ENCODE measurements at places on chromosomes 3 and 15.

GRCh38 chr15:70867911-70868467 is 14.0 kb upstream of the LARP6 start:
- DNase-seq: no peak

GRCh38 chr15:91225741-91226140 is 125.7 kb downstream of the SV2B start:
- DNase-seq: no peak

DNA sequence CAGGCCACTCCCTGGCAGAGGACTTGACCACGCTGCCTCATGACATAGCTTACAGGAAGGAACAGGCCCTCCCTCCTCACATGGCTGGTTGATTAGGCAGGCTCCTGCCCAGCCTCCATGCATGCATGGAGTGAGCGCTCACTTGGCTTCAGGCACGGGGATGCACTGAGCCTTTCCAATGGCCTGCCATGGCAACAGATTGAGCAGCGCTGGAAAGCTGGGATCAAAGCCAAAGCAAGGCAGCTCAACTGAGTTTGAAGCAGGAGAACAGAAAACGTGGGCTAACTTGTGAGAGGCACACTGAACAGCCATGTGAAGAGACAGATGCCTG is 5.9 kb upstream of the GRAMD2A start:
- no peak for DNase-seq

DNA sequence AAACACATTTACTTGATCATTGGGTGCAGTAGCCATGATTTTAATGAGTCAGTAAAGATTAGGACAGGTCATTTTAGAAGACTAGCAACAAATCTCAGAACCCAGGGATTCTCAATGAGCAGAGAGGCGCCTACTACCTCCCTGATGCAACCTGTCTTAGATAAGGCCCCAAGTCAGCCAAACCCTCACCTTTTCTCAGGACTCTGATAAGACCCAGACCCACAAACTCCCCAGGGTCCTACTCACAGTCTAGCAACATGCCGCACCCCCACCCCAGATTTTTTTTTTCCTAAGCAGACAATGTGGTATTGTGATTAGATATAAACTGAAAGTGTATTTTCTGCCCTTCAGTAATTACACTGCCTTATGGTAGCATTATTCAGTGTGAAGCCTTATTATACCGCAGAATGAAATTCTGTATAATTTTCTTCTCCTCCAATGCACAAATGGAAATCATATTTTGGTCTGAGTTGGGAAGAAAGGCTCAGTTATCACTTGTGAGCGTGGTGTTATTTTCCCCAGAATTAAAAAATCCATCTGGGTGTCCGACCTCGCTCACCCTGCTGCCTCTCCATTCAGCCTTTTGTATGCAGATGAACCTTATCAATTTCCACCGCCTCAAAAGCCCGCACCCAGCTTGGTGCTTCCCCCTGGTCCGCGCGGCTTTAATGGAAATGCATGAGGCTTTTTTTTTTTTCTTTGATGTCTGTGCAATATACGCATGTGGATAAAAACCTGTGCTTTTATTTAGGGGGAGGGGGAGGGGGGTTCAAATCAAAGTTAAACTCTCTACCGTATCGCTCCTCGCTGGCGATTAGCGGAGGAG is 122.0 kb upstream of the SOX14 start:
- DNase-seq: no peak

DNA sequence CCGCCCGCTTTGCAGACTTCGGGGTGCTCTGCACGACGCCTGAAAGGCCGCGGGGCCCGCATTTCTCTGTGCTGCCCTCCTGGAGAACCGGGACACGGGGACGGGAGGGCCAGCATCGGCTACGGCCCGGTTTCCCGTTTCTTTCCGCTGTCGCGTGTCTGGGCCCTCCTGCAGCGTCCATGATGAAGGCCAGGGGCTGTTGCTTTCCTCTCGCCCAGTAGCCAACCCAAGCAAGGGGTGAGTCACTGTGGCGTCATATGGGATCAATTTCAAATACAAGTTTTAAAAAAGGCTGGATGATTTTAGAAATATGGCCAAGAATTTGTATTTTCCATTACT is 435 bp downstream of the SLC35G2 start:
- peak; percentile 61 for DNase-seq
